ENCODE measurements at places on chromosomes 3 and 15. TPM values are rescaled to one million over a fixed set of nuclear protein-coding genes. Genes with fewer than 3 reads are reported as not detected.

Gene LRRIQ4
- not detected for total RNA-seq

Gene CAMK2N2
- 0.53 TPM for total RNA-seq

Gene ARNT2
- 16.6 TPM for total RNA-seq

Gene LMAN1L
- total RNA-seq, result not detected

Gene LSAMP
- 5.3 TPM for total RNA-seq

GRCh38 chr3:65732051-65732935 is 306.4 kb downstream of the MAGI1 start:
- DNase-seq, result no peak

DNA sequence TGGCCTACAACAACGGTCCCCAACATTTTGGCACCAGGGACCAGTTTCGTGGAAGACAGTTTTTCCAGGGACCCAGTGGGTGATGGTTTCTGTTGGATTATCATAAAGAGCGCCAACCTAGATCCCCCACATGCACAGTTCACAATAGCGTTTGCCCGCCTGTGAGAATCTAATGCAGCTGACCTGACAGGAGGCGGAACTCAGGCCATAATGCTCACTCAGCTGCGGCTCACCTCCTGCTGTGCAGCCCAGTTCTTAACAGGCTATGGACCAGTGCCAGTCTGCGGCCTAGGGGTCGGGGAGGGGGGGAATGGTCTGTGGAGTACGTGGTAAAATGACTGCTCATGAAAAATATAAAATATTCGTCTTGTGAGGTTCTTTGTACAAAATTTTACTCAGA is 518.5 kb upstream of the CADM2 start:
- no peak for DNase-seq

- no peak for DNase-seq
These were observed 3.4 kb downstream of the HYAL3 start for GRCh38 chr3:50295553-50296431.

GRCh38 chr3:48024401-48024800 is 8.2 kb upstream of the MAP4 start:
- DNase-seq, result no peak

GRCh38 chr15:31447931-31448634 is 121.4 kb downstream of the KLF13 start:
- DNase-seq, result no peak

DNA sequence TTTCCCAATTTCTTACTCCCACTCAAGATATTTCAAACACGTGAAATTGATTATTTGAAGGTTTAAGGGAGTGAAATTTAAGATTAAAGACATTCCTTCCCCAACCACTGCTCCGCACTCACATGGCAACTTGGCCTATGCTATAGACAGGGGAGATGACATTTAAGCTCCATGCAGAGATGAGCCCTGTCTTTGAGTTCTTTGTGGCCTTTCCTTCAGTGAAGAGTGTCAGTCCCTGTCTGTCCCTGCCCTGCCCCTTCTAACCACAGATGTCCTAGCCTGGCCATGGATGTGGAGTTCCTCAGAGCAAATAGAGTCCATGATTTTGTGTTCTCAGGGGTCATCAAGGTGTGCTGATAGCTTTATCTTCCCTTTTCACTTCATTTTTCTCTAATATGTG is 29.4 kb upstream of the THBS1 start:
- no peak for DNase-seq

DNA sequence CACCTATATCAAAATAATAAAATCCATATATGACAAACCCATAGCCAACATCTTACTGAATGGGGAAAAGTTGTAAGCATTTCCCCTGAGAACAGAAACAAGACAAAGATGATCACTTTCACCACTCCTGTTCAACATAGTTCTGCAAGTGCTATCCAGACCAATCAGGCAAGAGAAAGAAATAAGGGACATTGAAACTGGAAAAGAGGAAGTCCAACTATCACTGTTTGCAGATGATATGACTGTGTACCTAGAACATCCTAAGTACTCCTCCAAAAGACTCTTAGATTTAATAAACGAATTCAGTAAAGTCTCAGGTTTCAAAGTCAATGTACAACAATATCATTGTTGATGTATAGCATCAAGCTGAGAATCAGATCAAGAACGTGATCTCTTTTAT is 35.6 kb upstream of the FGF7 start:
- DNase-seq, result no peak

- DNase-seq, result peak; percentile 95
These were observed at the start of gene THBS1 for GRCh38 chr15:39580485-39581241. Gene THBS1 (plus strand): TSS chr15:39581079. CDS start chr15:39581858, 779 bp downstream.

DNA sequence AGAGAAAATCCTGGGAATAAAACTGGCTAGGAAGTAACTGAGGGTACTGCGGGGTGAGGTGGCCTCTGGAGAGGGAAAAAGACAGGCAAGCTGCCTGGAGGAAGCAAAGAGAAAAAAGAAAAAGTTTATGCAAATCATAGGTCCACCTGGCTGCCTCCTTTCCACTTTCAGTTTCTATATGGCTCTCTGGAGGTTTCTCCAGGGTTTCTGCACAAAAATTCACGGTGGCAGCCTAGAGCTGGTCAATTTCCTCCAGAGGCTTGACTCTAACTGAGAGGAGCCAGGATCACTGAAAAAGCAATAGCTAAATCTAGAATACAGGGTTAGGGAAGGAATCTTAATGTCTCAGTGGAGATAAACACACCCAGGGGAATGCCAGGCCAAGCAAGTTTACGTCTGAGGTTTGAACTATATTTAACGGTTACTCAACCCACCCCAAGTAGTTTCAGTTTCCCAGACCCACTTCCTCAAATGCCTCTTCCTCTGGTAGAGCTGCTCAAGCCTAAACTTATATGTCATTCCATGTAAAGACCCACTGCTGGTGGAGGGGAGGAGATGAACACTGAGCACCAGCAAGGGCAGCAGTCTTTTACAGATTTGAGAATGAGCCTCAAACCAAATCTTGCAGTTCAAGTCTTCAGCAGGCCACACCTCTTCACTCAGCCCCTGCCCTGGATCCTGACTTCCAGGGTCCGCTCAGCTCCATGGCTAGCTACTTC is 5.7 kb downstream of the LYSMD2 start:
- DNase-seq, result no peak

DNA sequence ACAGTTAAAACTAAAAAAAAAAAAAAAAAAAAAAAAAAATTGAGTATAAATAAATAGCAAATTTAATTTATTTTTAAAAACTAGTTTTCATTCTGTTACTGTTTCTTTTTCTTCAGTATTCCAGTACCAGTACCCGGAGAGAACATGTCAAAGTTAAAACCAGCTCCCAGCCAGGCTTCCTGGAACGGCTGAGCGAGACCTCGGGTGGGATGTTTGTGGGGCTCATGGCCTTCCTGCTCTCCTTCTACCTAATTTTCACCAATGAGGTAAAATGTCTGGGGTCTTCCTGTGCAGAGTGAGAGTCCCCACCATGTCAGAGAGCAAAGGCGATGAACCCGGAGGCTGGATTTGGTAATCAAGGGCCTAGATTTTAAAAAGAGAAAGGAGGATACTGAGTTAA is 4.4 kb downstream of the TMEM43 start:
- no peak for DNase-seq

DNA sequence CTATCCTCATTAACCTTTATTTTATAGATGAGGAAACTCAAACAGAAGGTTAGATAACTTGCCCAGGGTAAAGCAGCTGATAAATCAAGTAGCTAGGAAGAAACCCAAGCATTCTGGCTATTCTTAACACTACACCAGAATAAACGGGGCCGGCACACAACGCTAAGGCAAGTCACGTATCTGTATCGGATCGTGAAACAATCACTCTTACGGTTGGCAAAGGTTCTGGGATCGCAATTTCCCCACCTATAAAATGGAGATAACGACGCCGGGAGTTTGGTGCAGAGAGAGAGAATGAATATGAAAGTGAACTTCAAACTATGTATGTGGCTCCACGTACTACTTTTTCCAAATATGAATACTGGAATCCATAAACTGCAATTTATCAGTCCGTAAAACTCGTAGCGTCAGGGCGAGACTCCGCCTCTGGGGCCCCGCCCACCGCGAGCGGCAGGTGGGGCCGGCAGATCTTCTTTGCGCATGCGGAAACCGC is 252 bp upstream of the ARMC8 start:
- DNase-seq, result peak; percentile 92

DNA sequence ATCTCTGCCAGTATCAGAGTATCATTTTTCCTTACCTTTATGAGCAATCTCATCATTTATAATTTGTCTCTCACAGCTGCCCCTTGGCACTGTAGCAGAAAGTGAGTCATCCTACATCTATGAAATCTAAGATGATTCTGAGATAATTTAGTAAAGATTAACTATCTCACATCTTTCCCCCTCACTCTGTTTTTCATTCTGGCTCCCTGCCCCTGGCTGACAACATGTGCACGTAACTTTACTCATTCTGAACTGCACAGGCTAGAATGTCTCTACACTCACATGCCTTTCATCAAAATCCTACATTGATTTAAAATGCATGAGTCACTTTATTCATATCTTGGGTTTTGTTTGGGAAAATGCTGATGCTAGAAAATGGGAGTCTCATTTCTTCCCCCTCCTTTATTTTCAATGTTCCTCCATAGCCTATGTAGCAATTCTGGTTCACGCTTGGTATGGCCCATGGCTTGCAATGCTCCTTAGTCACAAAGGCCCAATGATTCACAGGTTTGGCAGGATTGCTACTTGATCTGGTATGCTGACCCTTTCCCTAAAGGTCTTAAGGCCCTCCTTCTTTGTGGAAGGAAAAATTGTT is 838.5 kb downstream of the TUSC7 start:
- no peak for DNase-seq

DNA sequence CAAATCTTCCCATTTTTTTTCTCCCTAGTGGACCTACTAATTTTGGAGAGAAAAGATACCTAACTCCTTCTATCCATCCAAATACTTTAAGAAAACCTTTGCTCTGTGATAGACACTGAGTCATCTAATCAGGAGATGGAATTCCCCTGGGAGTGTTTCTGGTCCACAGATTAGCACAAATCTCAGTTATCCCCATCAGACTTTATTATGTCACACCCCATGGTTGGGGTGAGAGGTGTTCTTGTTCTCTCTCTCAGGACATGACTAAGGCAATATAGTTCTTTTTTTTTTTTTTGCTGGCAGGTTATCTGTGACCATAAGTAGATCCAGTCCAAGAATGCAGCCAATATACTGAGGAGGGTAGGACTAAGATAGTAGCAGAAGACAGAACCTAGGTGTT is 15.8 kb downstream of the SLC9A9 start:
- no peak for DNase-seq

DNA sequence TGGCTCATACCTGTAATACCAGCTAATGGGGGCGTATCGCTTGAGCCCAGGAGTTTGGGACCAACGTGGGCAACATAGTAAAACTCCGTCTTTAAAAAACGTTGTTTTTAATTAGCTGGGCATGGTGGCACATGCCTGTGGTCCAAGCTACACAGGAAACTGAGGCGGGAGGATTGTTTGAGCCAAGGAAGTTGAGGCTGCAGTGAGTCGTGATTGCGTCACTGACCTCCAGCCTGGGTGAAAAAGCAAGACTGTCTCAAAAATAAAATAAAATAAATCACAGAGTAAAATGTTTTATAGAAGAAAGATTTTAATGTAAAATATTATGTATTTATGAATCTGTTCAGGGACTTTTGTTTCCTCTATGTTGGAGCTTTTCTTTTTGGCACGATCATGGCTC is 15.3 kb upstream of the STRIT1 start:
- DNase-seq, result no peak

- no peak for DNase-seq
These were observed 175.8 kb upstream of the P2RY1 start for GRCh38 chr3:152658977-152659720.

DNA sequence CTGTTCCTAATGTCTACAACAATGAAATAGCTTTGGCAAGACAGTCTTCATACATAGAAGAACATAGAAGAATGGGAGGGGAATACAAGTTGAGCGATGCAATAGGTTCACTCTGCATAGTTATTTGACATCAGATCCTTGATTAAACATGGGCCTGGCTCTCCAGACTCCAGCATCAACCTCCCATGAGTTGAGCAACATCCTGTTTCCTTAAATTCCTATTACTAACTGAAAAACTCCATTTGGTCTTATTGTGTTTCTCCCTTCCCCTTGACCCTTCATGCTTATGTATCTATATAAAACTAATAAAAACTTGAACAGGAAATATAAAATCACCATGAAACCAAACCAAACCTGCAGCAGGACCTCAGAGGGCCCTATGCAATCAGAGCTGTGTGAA is 304.5 kb upstream of the SATB1 start:
- DNase-seq, result no peak

DNA sequence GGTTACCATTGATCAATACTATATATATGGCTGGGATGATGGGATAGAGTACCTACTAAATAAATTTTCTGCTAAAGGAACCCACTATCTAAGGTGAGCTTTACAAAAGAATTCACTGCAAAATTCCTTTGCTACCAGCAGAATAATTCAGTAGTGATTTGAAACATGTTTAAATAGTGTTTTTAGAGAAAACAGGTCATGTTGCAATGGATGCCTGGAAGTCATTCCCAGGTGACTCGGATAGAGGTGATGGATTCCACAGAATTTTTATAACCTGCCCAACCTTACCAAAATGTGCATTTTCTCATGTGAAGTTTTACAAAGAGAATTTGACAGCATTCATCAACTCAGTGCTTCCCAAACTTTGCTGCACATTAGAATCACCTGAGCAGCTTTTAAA is 53.2 kb downstream of the CEP152 start:
- DNase-seq, result no peak

- DNase-seq, result peak; percentile 13
These were observed 96.2 kb downstream of the CORO2B start for GRCh38 chr15:68674975-68675374.

- DNase-seq, result no peak
These were observed 156.9 kb upstream of the RASGRP1 start for GRCh38 chr15:38721568-38721945.

GRCh38 chr3:141578202-141578973 is 91.6 kb downstream of the RASA2 start:
- DNase-seq, result no peak

DNA sequence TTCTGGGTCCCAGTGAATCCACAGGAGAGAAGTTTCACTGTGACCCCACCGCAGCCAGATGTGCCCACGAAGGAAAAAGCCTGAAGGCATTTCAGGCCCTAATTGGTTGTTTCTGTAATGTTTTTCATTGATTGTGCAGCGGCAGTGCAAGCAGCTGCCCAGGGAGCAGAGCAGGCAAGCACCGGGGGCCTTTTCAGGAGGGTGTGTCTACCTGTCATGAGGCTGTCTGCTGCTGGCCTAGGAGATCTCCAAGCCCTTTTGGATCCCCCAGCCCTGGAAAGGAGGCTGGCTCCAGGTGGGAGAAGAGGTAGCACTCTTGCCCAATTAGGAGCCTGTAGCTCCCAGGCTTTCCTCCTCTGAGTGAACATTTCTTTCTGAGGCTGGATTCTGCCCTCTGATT is 108.8 kb downstream of the EPHB1 start:
- no peak for DNase-seq

GRCh38 chr3:49652903-49653415 is 21.2 kb upstream of the APEH start:
- no peak for DNase-seq

DNA sequence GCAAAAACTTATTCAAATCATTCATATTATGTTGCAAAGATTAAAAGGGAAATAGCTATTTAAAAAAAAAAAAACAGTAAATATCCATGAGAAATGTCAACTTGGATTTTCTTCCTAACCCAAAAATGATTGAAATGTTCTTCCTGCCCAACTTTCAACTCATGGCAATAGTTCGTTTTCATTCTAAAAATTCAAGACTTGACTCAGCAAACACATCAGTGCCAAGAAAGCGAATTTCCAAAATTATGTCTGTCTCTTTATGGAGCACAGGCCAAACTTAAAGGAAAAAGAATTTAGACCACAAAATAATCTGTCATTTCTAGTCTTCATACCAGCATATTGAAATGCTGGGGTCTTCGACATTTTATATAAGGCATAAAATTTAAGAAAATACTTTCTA is 63.7 kb downstream of the MAGI1 start:
- DNase-seq, result no peak
